ENCODE measurements at places on chromosomes 7 and 10.

DNA sequence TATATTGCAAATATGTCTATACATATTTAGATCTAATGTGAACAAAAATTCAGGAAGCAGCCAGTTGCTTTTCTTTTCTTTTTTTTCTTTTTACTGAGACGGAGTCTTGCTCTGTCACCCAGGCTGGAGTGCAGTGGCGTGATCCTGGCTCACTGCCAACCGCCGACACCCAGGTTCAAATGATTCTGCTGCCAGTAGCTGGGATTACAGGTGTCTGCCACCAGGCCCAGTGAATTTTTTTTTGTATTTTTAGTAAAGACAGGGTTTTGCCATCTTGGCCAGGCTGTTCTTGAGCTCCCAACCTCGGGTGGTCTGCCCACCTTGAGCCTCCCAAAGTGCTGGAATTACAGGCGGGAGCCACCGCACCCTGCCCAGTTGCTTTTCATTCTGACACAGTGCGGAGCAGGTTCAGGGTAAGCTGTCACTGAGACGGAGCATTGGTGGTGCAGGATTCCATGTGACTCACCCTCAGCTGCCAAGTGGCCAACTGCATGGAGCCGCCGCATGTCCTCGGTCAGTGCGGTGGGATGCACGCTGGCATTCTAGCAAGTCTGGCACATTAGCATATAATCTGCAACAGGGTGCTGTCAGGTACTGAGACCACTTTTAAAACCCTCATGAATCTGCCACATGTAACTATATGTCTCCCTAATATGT lies 362.7 kb downstream of the DNAJB6 start:
- no peak for DNase-seq

- DNase-seq, result no peak
Measured at GRCh38 chr10:70296406-70296899, 12.6 kb upstream of the NPFFR1 start.

GRCh38 chr7:74579800-74580685 lies 77.5 kb upstream of the GTF2I start:
- DNase-seq, result no peak

GRCh38 chr7:76220185-76221057 lies 18.7 kb downstream of the SRRM3 start:
- DNase-seq, result no peak

DNA sequence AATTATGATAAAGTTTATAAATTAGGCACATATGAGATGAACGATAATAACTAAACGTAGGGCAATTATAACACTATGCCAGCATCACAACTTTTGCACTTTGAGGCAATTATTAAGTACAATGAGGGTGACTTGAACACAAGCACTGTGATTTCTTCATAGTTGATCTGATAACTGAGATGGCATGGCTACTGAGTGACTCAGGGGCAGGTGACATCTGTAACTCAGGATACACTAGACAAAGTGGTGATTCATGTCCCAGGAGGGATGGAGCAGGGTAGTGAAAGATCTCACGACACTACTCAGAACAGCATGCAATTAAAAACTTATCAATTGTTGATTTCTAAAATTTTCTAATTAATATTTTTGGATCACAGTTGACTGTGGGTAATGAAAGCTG lies 98.3 kb upstream of the ARHGAP21 start:
- no peak for DNase-seq

- no peak for DNase-seq
Measured at GRCh38 chr7:65250697-65251395, 122.8 kb upstream of the ZNF92 start.

- no peak for DNase-seq
Measured at GRCh38 chr7:99002148-99002826, 124.0 kb downstream of the TRRAP start.

DNA sequence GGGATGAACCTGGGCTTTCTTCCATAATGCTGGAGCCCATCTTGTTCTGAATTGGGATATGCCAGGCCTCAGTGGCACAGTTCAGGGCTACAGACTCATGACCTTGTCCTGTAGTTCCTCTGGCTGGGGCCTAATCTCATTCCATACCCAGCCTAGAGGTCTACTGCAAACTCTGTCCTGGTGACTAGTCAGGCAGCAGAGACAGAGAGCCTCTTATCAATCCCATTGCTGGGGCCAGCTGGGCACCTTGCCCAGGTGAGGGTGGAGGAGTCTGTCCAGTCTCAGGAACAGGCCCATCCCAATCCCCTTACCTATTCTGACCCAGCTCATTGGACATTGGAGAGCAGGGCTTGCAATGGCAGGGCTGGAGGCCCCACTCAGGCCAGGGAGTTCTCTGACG lies 28.0 kb upstream of the COMTD1 start:
- no peak for DNase-seq

DNA sequence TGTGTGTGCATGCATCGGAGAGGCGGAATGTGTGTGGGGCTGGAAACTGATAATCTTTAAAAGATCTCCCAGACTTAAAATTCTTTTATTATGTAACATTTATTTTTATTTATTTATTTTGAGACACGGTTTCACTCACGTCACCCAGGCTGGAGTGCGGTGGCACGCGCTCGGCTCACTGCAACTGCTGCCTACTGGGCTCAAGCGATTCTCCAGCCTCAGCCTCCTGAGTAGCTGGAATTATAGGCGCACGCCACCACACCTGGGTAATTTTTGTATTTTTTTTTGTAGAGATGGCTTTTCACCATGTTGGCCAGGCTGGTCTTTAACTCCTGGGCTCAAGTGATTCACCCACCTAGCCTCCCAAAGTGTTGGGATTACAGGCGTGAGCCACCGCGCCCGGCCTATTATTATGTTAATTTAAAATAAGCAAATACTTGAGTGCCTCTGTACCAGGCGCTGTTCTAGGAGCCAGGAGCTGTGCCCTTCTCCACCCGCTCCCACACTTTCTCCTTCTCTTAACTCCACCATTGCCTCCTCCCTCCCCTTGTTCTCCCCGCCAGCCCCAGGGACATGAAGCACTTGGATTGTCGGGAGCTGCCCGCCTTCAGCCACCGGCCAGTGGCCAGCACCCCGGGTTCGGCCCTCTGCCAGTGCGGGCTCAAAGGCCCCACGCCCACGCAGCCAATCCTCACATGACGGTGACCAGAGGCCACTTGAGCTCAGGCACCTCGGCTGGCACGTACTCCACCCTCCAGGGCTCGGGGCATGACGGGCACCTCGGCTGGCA lies 163.6 kb downstream of the DNAJB6 start:
- no peak for DNase-seq

- peak; percentile 67 for DNase-seq
Measured at GRCh38 chr7:102415685-102416225, 17.6 kb upstream of the ORAI2 start.

GRCh38 chr10:26457088-26457487 lies 18.9 kb downstream of the APBB1IP start:
- DNase-seq, result peak; percentile 94

DNA sequence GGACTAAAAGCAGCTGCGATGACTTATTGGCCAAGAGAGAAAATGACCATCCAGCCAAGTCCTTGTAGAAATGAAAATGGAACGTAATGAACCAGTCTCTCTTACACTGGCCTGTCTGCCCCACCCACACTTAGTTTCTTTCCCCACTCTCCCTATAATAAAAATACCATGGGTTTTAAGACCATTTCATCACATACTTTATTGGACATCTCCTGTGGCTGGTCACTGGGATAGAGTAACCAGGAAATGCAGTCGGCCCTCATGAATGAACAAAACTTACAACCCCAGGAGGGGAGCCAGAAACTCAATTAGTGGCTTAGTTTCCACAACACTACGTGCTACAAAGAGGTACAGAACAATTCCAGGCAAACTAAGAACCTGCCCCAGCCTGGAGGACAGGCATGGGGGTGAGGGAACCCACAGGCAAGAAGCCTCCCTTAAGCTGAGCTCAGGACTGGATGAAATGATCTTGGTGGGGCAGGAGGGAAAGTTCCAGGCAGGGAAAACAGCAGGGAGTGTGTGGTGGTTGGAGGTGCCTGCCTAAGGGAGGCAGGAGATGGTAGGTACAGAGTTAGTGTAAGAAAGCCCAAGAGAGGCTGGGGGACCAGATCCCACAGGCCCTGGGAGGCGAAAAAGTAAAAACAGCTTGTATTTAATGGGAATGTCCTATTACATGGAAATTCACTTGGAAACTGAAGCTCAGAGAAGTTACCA lies 29.6 kb downstream of the MKI67 start:
- no peak for DNase-seq

- DNase-seq, result no peak
Measured at GRCh38 chr10:80259405-80259871, 30.0 kb downstream of the MAT1A start.

Measured in OCI-LY7 (cell line).